ENCODE measurements at places on chromosomes 1 and 21. TPM values are rescaled to one million over a fixed set of nuclear protein-coding genes. Genes with fewer than 3 reads are reported as not detected.

DNA sequence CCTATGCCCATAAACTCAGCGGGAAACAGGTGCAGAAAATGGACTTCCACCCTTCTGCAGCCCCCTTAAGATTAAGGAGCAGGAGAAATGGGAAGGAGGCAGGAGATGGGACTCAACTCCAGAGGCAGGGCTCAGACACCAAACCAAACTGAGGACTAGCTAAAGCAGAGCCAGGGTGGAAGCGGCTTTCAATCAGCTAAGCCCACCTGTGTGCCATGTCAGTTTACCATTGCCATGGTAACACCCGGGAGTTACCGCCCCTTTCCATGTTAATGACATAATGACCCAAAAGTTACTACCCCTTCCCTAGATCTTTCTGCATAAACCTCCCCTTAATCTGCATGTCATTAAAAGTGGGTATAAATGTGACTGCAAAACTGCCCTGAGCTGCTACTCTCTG is 653.5 kb downstream of the PTPRU start:
- no peaks in the 10 kb centered on the region for H3K27me3 ChIP-seq
- no peak for DNase-seq
- H3K4me1 ChIP-seq, result no peaks in the 10 kb centered on the region
- H3K27ac ChIP-seq, result no peak overlapping the region
- H3K4me3 ChIP-seq, result no peak overlapping the region

LRRC38 gene
- total RNA-seq, result not detected

GRCh38 chr1:22108339-22109105 is 34.4 kb downstream of the WNT4 start:
- peaks cover 17% of the 10 kb centered on the region for H3K36me3 ChIP-seq
- no peaks in the 10 kb centered on the region for H3K27me3 ChIP-seq
- H3K27ac ChIP-seq, result peak overlapping the region; percentile 36

SIM2 gene
- not detected for total RNA-seq

DNA sequence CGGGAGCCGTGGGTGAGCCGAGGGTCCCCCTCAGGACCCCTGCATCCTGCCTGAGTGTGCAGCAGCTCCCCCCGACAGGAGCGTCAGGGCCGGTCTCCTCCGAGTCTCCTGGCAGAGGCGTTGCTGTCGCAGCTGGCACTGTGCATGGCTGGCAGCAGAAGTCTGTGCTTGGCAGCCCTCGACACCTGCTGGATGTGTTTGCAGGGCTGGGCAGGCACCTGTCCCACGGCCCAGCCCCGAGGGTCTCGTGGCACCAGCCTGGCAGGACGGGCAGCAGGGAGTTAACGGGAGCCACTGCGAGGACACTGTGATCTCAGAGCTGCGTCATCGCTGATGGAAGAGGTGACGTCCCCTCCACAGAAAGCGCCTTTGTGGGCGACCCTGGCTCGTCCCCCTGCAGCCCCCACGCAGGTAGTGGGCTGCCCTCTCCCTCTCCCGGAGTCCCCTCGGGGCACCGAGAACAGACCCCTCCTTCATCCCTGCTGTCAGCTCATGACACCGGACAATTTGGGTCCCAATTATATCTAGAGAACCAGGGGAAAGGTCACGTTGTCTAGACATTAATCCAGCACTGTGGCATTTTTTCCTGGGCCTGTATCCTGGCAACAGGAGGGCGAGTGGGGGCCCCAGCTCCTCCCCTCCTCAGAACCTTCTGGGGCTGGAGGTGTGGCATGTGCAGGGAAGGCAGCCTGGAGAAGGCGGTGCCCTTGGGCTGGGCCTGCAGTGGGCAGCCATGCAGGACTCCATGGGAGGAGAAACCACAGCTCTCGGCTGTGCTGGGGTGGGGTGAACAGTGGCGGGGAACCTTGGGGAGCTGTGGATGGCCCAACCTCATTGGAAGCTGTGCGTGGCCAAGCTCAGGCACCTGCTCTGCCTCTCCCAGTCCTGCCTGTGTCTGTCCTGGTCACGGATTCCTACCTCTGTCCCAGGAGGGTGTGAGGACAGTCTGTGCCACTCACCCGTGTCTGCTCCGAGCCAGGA is 15.4 kb downstream of the COL18A1 start:
- H3K27me3 ChIP-seq, result no peaks in the 10 kb centered on the region
- H3K4me3 ChIP-seq, result no peak overlapping the region
- no peak overlapping the region for H3K27ac ChIP-seq
- no peaks in the 10 kb centered on the region for H3K36me3 ChIP-seq
- DNase-seq, result no peak
- no peaks in the 10 kb centered on the region for H3K4me1 ChIP-seq

Measured in Peyer's patch (tissue), 4 donors.